ENCODE measurements at places on chromosomes 4 and X.

GRCh38 chrX:136262243-136262642 lies 11.0 kb upstream of the MAP7D3 start:
- no peak for DNase-seq

GRCh38 chr4:18404642-18405041 lies 383.1 kb upstream of the LCORL start:
- no peak for DNase-seq

DNA sequence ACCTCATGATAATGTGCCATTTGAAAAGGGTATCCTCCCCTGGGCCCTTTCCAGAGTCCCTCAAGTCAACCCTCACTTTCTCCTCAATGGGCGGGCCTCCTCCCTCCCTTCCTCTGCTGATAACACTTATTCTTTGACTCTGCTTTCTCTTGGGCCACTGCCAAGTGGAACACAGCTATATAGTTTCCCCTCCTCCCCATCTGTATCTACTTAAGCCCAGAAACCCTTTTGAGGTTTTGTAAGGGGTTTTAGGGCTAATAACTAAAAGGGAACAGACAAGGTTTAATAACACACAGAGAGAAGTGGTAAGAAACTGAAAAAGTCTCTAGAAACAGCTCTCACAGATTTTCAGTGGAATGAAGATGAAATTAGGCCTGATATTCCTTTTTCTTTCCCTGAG lies 116.7 kb downstream of the GPC3 start:
- DNase-seq, result no peak

DNA sequence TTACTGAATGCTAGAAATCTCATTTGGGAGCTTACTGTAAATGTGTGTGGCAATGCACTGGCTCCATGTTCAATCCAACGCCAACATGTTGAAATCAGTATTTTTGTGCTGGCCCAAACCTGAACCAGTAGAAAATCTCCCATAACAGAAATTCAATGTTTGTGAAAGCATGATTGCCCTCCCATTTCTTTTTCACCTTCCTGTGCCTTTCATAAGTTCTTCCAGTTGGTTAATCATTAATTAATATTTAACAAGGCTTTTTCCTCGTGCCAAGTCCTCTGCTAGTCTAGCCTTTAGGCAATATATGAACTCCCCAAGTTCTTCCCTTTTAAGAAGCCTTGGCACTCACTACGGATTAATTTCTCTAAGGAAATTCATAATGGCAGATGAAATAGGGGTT lies 1.3 kb upstream of the PLS3 start:
- DNase-seq, result no peak

- DNase-seq, result peak; percentile 22
Measured at GRCh38 chr4:47032405-47033106, 1.2 kb downstream of the GABRB1 start.

DNA sequence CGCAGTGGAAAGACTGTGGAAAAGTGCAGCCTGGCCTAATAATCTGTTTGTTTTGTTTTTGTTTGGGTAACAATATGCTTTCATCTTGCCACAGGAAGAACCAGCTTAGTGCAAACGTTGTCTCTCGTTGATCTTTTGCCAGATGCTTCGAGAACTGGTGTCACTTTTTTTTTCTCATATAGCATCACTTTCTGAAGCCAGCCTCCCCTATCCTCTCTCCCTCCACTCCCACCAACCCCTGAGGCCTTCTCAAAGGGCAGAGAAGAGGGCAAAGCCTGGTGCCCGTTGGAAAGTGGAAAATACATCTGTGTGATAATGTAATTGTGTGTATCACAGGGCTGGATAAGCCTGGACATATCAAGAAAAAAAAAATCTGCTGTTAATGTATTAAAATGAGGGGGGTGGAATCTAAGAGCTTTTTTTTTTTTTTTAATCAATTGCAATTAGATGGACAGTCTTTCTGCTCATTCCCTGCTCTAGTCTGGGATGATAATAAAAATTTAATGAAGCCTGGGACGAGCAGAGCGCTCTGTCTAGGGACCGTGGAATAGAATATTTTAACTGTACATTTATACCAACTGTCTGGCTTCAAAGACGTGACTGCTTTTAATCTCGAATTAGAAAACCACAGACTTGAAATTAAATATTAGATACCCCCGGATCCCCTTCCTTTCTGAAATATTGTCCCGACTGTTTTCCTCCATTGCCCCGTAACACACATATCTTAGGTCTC lies 8.1 kb downstream of the POU4F2 start:
- DNase-seq, result no peak

DNA sequence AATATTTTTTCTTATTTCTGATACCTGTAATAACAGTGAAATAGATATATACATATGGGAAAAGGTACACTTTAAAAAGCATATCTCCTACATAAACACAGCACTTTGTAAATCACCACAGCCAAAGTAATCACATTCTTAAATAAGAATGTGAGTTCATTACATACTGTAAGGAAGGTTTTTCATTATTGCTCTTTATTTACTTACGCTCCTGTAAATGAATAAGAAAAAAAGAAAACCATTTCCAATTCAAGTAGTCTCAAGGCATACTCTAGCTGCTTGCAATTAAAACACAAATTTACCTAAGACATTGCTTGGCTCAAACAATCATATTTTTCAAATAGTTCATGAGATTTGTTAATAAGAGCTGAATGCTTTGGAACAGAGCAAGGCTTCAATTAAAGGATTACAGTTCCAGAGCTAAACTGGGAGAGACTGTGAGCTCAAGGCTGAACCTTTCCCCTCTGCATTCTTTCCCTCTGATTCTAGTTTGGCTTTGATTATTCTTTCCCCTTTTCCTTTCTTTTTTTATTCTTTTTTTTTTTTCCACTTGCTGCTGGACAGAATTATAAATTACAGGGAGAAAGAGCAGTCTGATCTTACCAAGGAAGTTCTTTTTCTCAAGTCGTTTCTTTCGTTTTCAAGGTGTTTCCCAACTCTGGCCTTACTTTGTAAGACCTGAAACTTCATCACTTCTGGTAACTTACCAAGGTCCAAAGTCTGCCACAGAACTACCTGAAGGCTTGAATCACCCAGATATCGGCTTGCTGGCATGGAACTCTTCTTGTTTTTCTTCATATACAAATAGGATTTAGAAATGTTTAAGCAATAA lies 278.3 kb downstream of the INPP4B start:
- DNase-seq, result peak; percentile 17

DNA sequence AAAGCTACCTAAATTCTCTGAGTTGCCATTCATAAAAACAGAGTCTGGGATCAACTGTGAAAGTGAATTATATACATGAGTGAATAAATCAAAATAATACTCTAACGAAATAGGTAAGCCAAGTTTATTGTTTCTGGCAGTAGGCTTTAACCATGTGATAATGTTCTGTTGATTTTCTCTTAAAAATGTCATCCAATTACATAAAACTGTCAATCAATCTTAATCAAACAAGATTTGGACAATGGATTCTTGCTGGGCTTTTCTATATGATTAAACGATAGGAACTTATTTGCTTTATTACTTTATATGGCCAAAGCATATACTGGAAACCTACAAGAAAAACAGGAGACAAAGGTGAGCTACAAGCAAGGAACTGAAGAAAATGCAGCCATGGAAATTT lies 148.8 kb downstream of the INPP4B start:
- no peak for DNase-seq

DNA sequence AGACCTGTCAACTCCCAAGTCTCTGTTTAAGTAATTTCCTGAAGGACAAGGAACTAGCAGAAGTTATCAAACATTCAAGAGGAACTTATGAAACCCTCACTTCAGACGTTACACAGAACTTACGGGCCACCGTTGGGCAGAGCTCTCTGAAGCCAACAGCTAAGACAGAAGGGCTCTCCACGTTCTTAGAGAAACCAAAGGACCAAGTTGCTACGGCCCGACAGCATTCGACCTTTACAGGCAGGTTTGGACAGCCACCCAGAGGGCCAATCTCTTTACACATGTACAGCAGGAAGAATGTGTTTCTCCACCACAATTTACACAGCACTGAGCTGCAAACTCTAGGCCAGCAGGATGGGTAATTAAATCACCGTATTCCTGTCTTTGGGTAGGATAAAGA lies 705.1 kb upstream of the GRID2 start:
- DNase-seq, result no peak

GRCh38 chrX:83512111-83512510 lies 4.0 kb downstream of the POU3F4 start:
- no peak for DNase-seq
